ENCODE measurements at places on chromosomes 16 and 17.

DNA sequence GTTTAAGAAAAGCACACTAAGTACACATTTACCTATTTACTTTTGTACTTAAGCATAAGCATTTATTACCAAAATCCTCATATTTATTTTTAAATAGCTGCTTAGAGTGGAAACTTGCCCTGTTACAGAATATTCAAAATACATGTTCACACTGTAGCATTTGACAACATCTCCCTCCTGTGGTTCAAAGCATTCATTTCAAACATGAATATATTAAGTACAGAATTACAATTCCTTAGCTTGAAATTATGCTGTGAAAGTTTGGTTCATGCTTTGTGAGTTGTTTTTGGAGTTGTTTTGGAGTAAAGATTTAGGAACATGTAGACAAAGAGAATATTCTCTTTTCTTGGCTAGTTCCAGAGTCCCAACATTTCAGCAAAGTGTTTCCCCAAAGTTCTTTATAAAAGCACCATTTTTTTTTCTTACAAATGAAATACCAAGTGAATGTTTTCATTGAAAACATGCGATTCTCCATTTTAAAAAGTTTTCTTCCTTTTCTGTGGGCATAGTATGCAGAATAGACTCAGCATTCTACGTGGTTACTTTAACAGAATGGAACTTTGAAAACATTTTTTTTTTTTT, 33.2 kb downstream of the TUBD1 start:
- DNase-seq: no peak

- DNase-seq: no peak
Observed at GRCh38 chr16:47408491-47408890, 52.4 kb downstream of the ITFG1 start.

DNA sequence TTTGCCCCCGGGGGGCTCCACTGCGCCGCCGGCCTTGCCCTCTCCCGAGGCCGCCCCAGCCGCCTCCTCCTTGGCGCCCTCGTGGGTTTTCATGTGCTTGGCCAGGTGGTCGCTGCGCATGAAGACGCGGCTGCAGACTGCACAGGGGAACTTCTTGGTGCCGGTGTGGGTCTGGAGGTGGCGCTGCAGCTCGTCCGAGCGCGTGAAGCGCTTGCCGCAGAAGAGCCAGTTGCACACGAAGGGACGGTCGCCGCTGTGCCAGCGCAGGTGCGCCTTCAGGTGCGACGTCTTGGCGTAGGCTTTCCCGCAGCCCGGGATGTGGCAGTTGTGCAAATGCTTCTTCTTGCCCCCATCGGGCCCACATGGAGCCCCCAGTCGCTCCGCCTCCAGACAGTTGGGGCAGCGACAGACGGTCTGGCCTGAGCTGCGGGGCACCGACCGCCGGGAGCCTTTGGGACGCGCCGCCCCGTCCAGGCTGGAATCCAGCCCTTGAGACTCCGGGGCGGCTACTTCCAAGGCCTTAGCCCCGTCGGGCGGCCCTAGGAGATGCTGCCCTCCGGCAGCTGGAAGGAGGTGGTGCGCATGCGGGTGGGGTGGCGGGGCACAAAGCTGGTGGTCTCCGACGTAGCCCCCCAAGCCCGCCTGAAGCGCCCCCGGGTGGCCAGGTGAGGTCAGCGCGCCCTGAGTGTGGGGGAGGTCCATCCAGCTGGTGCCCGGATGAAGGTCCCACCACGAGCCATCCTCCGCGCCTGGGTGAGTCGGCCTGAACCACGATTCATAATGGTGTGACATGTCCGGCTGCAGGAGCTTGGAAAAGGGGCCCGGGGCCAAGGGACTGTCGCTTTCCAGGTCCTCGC, 3.4 kb downstream of the SP6 start:
- peak; percentile 29 for DNase-seq

DNA sequence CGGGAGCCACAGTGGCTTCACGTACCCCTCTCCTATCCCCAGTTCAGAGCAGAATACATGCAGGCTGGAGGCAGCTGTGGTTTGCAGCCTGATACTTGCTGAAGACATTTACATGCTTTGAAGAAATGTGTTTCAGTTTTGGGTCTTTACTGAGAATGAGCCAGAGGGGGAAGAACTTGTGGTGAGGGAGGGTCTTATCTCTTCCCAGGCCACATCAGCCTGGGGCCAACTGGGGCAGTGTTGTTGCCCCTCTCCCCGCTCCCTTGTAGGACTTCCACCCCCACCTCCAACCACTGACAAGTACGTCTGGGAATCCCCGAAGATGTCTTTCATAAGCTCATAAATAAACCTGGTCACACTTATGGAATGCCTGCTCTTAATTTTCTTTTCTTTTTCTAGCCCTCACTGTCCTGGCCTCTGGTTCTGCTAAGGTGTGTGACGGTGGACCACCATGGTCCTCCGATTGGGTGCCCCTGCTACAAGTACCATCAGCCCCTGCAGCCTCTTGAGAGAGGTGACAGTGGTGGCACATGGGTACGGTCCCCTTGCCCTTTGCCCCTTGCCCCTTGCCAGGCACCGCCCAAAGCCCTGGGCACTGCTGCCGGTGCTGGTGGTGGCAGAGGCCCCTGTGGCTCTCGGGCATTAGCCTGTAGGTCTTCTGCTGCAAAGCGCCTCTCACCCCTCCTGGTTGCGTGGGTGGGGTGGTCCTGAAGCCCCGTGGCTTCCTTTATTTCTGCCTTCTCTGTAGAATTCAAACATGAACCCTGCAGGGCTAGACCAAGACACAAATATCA, 144.8 kb upstream of the RPH3AL start:
- DNase-seq: no peak

GRCh38 chr17:27721797-27722196, 78.5 kb downstream of the NOS2 start:
- no peak for DNase-seq

GRCh38 chr17:17098551-17099179, 56.4 kb downstream of the MPRIP start:
- no peak for DNase-seq

- DNase-seq: no peak
Observed at GRCh38 chr16:3643095-3643730, 11.3 kb upstream of the DNASE1 start.

DNA sequence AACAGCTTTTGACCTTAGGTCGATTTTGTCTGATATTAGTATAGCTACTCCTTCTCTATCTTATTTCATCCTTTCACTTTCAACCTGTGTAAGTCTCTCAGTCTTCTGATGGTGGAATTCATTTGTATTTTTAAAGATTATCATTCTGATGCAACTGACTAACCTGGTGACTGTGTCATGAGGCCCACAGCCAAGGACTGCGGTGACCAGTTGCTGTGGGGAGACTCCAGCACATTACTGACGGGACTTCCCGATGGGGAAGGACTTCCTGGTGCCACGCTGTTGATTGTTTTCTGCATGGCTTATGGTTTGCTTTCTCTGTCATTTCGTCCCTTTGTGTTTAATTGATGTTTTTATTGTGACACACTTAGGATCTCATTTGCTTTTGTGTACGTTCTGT, 34.2 kb downstream of the RMI2 start:
- DNase-seq: no peak

DNA sequence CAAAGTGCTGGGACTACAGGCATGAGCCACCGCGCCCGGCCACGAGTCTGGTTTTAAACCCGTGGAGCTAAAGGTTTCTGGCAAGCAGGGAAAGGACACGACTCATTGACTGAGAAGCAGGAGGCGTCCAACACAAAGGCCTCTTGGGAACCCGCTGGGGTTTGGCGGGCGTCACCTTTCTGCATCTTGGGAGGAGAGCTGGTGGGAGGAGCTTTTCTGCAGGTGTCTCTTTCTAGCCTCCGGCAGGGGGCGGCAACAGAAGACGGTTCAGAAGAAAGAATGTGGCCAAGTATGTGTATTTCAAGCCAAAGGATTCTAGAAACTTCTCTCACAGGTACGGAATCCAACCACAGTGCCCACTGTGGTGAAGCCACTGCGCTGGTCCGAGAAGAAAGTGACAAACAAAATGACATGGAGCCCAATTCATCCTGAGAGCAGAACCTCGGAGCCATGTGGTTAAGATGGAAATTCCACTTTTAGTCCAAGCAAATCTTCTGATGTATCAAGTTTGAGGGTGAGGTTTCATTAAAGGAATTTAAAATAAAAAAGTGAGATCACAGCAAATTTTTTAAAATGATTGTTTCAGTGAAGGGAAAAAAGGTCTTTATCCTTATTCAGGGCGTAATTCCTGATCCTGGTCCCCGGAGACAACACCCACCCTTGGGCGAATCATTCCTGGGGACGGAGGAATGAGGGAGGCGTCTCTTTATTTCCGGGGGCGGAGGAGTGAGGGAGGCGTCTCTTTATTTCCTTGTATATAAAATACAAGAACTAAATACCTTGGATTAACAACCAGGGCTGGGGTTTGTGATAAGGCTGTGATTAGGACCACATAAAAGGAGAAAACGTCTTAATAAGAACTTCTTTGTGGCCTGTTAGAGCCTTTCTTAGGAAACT, 97.6 kb downstream of the MRM3 start:
- DNase-seq: peak; percentile 50

All from activated gamma-delta T cell treated with Interleukin-2 at 50 U/mL for 16 hours (primary cell).